ENCODE measurements at places on chromosomes 13 and 19. TPM values are rescaled to one million over a fixed set of nuclear protein-coding genes. Genes with fewer than 3 reads are reported as not detected.
A peak's percentile ranks its signal among the peaks of the same experiment; 100 is the strongest.

DNA sequence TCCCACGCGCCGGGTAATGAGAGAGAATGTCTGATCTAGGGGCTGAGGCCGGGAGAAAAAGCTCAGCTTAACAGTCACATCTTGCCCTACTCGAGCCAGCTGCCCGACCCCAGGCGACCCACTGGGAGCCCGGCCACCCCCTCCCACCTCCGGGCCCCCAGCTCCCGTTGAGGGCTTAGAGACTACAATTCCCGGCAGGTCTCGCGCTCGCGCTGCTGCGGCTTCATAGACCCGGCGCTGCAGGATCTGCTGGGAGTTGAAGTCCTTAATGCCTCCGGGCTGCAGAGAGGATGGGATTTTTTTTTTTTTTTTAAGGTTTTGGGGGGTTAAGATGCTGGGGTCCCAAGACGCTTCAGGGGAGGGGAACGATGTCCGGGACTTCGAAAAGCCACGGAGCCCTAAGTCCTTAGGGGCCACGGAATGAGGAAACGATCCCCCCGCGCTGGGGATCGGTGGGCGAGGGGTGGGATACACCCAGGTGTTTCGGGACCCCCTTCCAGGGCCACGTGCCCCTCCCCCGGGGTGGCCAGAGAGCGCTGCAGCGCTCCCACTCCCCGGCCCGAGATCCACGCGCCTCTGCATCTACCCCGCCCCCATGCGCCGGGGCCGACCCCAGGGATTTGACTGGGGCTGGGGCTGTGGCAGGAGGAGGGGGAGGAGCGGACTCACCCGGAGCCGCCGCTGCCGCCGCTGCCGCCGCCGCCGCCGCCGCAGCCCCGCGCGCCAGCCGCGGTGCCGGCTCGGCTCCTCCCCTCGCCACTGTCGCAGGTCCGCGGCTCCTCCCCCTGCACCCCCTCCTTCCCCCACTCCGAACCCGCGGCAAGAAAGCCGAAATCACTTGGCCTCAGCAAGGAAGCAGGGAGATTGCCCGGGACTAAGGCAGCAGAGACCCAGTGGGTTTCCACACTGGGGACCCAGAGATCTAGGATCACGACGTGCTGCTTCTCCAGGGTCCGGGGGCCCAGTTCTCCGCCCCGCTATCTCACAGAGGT lies at the start of gene SYT3:
TSS of gene SYT3 (minus strand) at position 761 of the 992 bp plus-strand sequence. CDS start 2,470 bp downstream, outside the sequence.
- no peaks in the 10 kb centered on the region for H3K36me3 ChIP-seq
- H3K27me3 ChIP-seq, result no peaks in the 10 kb centered on the region
- H3K4me3 ChIP-seq, result peak within 1 kb of the TSS; percentile 60
- H3K4me1 ChIP-seq, result peaks cover 14% of the 10 kb centered on the region
- H3K27ac ChIP-seq, result no peak within 1 kb of the TSS

GRCh38 chr19:23071147-23071511 lies 45.7 kb upstream of the ZNF730 start:
- no peak for DNase-seq
- H3K27ac ChIP-seq, result no peak overlapping the region
- H3K27me3 ChIP-seq, result peaks cover 9% of the 10 kb centered on the region
- H3K4me3 ChIP-seq, result peak overlapping the region; percentile 37
- H3K4me1 ChIP-seq, result peaks cover 27% of the 10 kb centered on the region

- no peaks in the 10 kb centered on the region for H3K27me3 ChIP-seq
- H3K4me1 ChIP-seq, result no peaks in the 10 kb centered on the region
- no peaks in the 10 kb centered on the region for H3K36me3 ChIP-seq
- no peak overlapping the region for H3K4me3 ChIP-seq
- DNase-seq, result no peak
Observed at GRCh38 chr13:90217275-90217674, 1130.2 kb upstream of the MIR17HG start.

- H3K4me3 ChIP-seq, result no peak overlapping the region
- no peaks in the 10 kb centered on the region for H3K36me3 ChIP-seq
- no peak for DNase-seq
- no peak overlapping the region for H3K27ac ChIP-seq
- no peaks in the 10 kb centered on the region for H3K27me3 ChIP-seq
Observed at GRCh38 chr19:32976223-32976805, 4.3 kb downstream of the FAAP24 start.

DNA sequence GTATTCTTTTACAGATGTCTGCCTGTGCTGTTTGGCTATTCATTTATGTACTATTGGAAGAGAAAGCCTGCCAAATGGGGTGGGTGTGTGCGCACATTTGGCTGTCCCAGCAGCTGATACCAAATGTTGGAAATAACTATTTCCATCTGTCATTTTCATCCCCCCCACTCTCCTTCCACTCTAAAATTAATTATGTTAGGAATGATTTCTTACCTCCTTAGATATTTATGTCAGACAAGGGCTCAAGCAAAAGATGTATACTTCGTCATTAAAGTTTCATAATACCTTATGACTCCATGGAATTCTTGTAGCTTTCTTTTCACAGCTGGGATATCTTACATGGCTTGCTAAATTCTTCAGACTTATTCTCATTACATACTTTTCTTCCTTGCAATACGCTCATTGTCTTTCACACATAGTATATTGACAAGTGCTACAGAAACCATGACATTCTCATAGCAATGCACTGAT lies 18.6 kb downstream of the ITM2B start:
- peaks cover 31% of the 10 kb centered on the region for H3K36me3 ChIP-seq
- H3K4me3 ChIP-seq, result no peak overlapping the region
- H3K27ac ChIP-seq, result peak overlapping the region; percentile 56
- H3K27me3 ChIP-seq, result no peaks in the 10 kb centered on the region
- no peak for DNase-seq

DNA sequence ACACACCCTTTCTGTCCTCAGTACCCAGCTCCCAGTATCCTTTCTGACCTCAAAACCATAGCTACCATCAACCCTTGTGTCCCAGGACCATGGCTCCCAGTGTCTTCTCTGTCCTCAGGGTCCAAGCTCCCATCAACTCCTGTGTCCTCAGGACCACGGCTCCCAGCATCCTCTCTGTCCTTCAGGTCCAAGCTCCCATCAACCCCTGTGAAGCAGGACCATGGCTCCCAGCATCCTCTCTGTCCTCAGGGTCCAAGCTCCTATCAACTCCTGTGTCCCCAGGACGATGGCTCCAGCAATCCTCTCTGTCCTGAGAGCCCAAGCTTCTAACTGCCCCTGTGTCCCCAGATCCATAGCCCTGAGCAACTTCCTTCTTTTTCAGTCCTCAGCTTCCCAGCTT lies 1.7 kb upstream of the CADM4 start:
- H3K4me1 ChIP-seq, result peaks cover 22% of the 10 kb centered on the region
- no peak overlapping the region for H3K4me3 ChIP-seq
- H3K36me3 ChIP-seq, result peaks cover 5% of the 10 kb centered on the region
- no peaks in the 10 kb centered on the region for H3K27me3 ChIP-seq
- DNase-seq, result no peak
- H3K27ac ChIP-seq, result no peak overlapping the region

DNA sequence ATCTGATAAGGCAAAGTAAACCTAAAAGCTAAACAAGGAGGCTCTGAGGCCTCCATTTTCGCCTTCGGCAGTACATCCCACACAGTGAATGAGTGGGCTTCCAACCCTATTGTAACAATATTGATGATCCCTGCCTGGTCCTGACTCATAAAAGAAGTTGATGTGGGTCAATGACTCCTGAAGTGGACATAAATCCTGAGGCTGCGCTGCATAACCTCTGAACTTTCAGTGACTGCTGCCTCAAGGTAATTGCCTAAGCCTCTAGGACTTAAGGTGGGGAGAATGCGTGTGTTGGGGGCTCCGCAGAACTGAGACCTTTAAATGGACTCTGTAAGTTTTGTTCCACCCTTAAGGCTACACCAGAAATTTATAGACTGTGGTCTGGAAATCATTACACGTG lies 42.6 kb downstream of the SIAH3 start:
- H3K36me3 ChIP-seq, result no peaks in the 10 kb centered on the region
- no peak overlapping the region for H3K27ac ChIP-seq
- no peaks in the 10 kb centered on the region for H3K27me3 ChIP-seq
- no peak overlapping the region for H3K4me3 ChIP-seq

- H3K4me1 ChIP-seq, result peaks cover 16% of the 10 kb centered on the region
- H3K27ac ChIP-seq, result no peak overlapping the region
- H3K36me3 ChIP-seq, result no peaks in the 10 kb centered on the region
- H3K4me3 ChIP-seq, result no peak overlapping the region
- DNase-seq, result no peak
Observed at GRCh38 chr19:45476304-45476703, 8.5 kb downstream of the FOSB start.

DNA sequence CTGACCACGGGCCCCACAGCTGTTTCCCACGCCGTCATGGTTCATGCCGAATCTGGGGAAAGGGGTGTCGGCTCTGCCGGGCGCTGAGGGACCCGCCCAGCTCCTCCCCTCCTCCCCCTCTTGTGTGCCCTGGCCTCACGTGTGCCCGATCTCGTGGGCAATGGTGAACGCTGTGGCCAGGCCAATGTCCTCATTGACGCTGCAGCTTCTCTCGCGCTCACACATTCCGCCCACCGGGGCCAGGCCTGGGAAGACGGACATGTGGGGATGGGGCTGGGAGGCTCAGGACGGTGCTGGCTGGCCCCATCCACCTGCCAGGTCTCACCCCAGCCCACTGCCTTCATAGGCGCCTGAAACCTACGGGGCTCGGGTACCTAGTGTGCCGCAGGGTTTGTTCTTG lies 14.3 kb downstream of the ADAMTS10 start:
- peaks cover 34% of the 10 kb centered on the region for H3K4me1 ChIP-seq
- H3K4me3 ChIP-seq, result no peak overlapping the region
- H3K27ac ChIP-seq, result no peak overlapping the region
- peaks cover 5% of the 10 kb centered on the region for H3K27me3 ChIP-seq
- peaks cover 5% of the 10 kb centered on the region for H3K36me3 ChIP-seq

GRCh38 chr13:95608640-95609323 lies 35.7 kb downstream of the DZIP1 start:
- no peaks in the 10 kb centered on the region for H3K36me3 ChIP-seq
- H3K4me3 ChIP-seq, result no peak overlapping the region
- DNase-seq, result no peak
- no peaks in the 10 kb centered on the region for H3K27me3 ChIP-seq
- H3K27ac ChIP-seq, result no peak overlapping the region

DNA sequence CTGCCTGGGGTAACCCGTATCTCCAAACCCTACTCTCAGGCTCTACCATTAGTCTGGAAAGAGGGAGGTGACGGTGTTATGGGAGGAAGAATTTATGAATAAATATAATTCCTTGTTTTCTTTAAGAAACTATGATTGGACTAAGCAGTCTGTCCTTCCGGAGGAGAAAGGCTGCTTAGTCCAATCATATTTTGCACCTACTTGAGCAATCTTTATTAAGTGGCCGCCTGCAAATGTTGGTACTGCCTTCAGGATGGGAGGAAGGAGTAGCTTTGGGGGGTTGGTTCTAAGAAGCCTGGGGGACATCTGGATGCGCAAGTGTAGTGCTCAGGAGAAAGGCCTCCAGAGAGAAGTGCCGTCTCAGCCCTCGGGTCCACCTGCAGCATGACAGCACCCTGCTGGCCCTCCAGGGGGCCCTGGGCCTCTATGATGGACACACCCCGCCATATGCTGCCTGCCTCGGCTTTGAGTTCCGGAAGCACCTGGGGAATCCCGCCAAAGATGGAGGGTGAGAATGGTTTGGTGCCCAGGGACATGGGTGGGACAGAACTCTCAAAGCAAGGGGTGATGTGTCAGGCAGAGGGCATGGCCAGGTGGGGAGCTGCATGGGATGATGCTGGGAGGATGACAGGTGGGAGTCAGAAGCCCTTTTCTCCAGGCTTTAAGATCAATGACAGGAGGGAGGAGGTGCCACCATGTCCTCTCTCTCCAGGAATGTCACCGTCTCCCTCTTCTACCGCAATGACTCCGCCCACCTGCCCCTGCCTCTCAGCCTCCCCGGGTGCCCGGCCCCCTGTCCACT lies 4.1 kb downstream of the ACP4 start:
- H3K27me3 ChIP-seq, result no peaks in the 10 kb centered on the region
- H3K27ac ChIP-seq, result no peak overlapping the region
- DNase-seq, result no peak
- no peaks in the 10 kb centered on the region for H3K4me1 ChIP-seq
- H3K4me3 ChIP-seq, result no peak overlapping the region

GRCh38 chr13:48891586-48891985 lies 84.1 kb upstream of the FNDC3A start:
- no peaks in the 10 kb centered on the region for H3K36me3 ChIP-seq
- H3K27ac ChIP-seq, result no peak overlapping the region
- H3K4me3 ChIP-seq, result no peak overlapping the region

DNA sequence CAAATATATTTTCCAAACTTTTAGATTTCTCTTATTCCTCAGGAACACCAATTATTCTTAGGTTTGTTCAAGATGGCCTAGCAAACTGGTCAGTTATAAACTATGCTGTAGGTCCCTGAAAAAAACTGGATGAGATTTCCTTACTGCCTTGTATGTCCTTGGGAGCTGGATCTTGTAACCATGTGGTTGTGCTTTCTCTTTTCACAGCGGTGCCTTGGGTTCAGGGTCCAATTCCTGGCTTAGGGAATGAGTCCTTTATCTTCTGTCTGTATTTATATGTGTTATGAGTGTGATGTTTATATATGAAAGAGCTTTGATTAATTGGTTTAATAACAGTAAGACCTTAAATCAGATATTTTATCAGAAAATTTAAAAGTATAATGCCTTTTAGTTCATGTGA lies 23.5 kb upstream of the GRTP1 start:
- no peak overlapping the region for H3K4me3 ChIP-seq
- H3K4me1 ChIP-seq, result no peaks in the 10 kb centered on the region
- no peaks in the 10 kb centered on the region for H3K27me3 ChIP-seq

GRCh38 chr13:24339937-24340607 lies 30.7 kb downstream of the C1QTNF9 start:
- no peak overlapping the region for H3K4me3 ChIP-seq
- H3K27me3 ChIP-seq, result no peaks in the 10 kb centered on the region
- H3K36me3 ChIP-seq, result no peaks in the 10 kb centered on the region
- no peaks in the 10 kb centered on the region for H3K4me1 ChIP-seq
- H3K27ac ChIP-seq, result no peak overlapping the region

- DNase-seq, result no peak
- no peak overlapping the region for H3K27ac ChIP-seq
- H3K36me3 ChIP-seq, result peaks cover 82% of the 10 kb centered on the region
- no peak overlapping the region for H3K4me3 ChIP-seq
- peaks cover 38% of the 10 kb centered on the region for H3K4me1 ChIP-seq
- H3K27me3 ChIP-seq, result no peaks in the 10 kb centered on the region
Observed at GRCh38 chr19:38837656-38838121, 6.1 kb upstream of the ECH1 start.

GRCh38 chr13:22161871-22162270 lies 491.0 kb downstream of the FGF9 start:
- H3K36me3 ChIP-seq, result no peaks in the 10 kb centered on the region
- H3K27me3 ChIP-seq, result no peaks in the 10 kb centered on the region
- H3K4me1 ChIP-seq, result no peaks in the 10 kb centered on the region
- no peak for DNase-seq

GRCh38 chr19:54792814-54793213 lies 10.6 kb upstream of the KIR2DL4 start:
- peaks cover 15% of the 10 kb centered on the region for H3K27me3 ChIP-seq
- no peak for DNase-seq
- peak overlapping the region; percentile 13 for H3K4me3 ChIP-seq
- no peaks in the 10 kb centered on the region for H3K36me3 ChIP-seq
- no peaks in the 10 kb centered on the region for H3K4me1 ChIP-seq

- no peaks in the 10 kb centered on the region for H3K4me1 ChIP-seq
- no peak for DNase-seq
- no peak overlapping the region for H3K4me3 ChIP-seq
- peaks cover 37% of the 10 kb centered on the region for H3K27me3 ChIP-seq
Observed at GRCh38 chr19:39599116-39599515, 3.2 kb upstream of the LGALS13 start.

GRCh38 chr13:59250336-59251189 lies 913.2 kb downstream of the DIAPH3 start:
- H3K27me3 ChIP-seq, result no peaks in the 10 kb centered on the region
- DNase-seq, result no peak
- peaks cover 14% of the 10 kb centered on the region for H3K4me1 ChIP-seq
- no peak overlapping the region for H3K4me3 ChIP-seq

GPR4 gene
- 5.5 TPM for total RNA-seq

ZNF829 gene
- 5.4 TPM for total RNA-seq

ZNF528 gene
- 12.2 TPM for total RNA-seq

LGALS14 gene
- not detected for total RNA-seq

ZNF441 gene
- 7.9 TPM for total RNA-seq

SLC35E1 gene
- total RNA-seq, result 31.8 TPM
